Uterus (tissue), 4 donors: ENCODE measurements at places on chromosomes 11 and 22. TPM values are rescaled to one million over a fixed set of nuclear protein-coding genes. Genes with fewer than 3 reads are reported as not detected.
A peak's percentile ranks its signal among the peaks of the same experiment; 100 is the strongest.

OR8B4 gene
- not detected for total RNA-seq

DNA sequence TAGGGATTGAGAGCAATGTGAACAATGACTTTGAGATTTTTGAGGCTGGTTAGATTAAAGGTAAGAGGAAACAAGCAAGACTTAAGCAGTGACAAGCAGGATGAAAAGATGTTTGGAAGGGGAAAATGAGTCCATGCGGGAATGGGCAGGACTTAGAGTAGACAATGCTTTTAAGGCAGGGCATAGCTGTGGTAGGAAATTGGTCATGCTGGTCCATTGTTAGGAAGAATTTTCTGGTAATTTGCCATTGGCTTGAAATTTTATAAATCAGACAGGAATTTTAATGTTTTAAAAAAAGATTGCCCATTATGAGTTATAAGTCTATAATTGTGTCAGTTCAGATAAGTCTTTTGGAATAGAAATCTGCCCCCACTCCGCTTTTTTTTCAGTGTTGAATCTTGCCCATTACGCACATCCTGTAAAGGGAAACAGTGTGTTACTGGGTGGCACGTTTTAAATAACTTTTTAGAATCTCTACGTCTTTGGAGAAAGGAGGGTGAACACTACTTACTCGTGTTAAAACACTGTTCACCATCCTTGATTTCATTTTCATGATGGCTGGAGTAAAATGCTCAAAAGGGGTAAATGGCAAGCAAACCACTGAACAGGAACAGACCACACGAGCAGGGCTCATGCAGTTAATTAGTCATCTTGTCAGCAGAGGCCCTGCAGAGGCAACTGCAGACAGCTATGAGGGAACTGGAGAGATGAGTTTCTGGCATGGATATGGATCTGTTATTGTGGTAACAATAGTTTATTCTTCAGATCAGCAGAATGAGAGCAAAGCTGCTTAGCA lies 25.0 kb downstream of the SWAP70 start:
- H3K27me3 ChIP-seq = no peaks in the 10 kb centered on the region
- H3K4me1 ChIP-seq = peaks cover 19% of the 10 kb centered on the region
- DNase-seq = no peak
- H3K27ac ChIP-seq = peak overlapping the region; percentile 80
- no peak overlapping the region for H3K4me3 ChIP-seq
- H3K36me3 ChIP-seq = no peaks in the 10 kb centered on the region

- no peak for DNase-seq
Measured at GRCh38 chr11:64023712-64024710, 11.7 kb upstream of the FLRT1 start.

GRCh38 chr22:50459496-50460140 lies 15.2 kb downstream of the SBF1 start:
- H3K4me1 ChIP-seq = no peaks in the 10 kb centered on the region
- no peak overlapping the region for H3K27ac ChIP-seq
- no peaks in the 10 kb centered on the region for H3K36me3 ChIP-seq
- no peak for DNase-seq

- no peaks in the 10 kb centered on the region for H3K36me3 ChIP-seq
- H3K4me1 ChIP-seq = no peaks in the 10 kb centered on the region
- no peak overlapping the region for H3K4me3 ChIP-seq
- no peaks in the 10 kb centered on the region for H3K27me3 ChIP-seq
- no peak overlapping the region for H3K27ac ChIP-seq
Measured at GRCh38 chr22:23177197-23177596, 3.1 kb upstream of the BCR start.
